Mesothelial cell of epicardium (in vitro differentiated cells): ENCODE measurements at places on chromosomes 6 and 20.

GRCh38 chr6:142117366-142117765 lies 15.4 kb upstream of the GJE1 start:
- H3K27ac ChIP-seq, result no peak overlapping the region
- no peaks in the 10 kb centered on the region for H3K36me3 ChIP-seq
- DNase-seq, result no peak

DNA sequence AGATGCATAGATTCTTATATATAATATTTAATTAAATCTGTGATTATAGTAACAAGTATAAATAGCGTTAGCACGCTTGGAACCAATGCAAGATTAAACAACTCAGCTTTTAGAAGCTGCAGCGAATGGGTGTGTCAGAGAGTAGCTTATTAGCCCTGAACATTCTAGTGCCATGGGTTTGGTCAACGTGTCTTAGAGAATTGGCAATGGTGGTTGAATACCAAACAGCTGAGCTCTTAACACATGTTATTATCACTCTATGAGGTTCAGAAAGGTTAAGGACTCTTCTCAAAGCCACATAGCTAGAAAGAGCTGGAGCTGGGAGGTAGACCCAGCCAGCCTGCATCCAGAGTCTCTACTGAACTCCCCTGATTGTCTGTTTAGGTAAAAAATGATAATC lies 284.2 kb upstream of the CHD6 start:
- peaks cover 16% of the 10 kb centered on the region for H3K27me3 ChIP-seq

- no peak overlapping the region for H3K4me3 ChIP-seq
- no peaks in the 10 kb centered on the region for H3K4me1 ChIP-seq
- no peak overlapping the region for H3K27ac ChIP-seq
- no peaks in the 10 kb centered on the region for H3K36me3 ChIP-seq
- DNase-seq, result no peak
Observed at GRCh38 chr20:31644701-31645100, 7.0 kb downstream of the COX4I2 start.

DNA sequence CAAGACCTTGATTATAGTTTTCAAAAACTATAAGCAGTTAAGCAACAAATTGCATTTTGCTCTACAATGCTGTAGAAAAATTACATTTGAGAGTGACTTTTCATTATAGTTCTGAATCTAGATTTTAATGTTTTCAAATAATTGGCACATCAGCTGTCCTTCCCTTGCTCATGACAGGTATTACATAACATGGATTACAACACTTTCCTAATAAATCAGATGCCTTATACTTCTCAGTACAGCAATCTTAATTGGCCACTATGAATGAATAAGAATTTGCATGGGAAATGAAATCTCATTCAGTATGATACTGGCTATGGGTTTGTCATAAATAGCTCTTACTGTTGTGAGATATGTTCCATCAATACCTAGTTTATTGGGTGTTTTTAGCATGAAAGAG lies 29.9 kb downstream of the HSF2 start:
- H3K4me1 ChIP-seq, result no peaks in the 10 kb centered on the region
- peaks cover 51% of the 10 kb centered on the region for H3K36me3 ChIP-seq
- H3K27ac ChIP-seq, result no peak overlapping the region
- DNase-seq, result no peak
